ENCODE measurements at places on chromosomes 5 and 9.
A peak's percentile ranks its signal among the peaks of the same experiment; 100 is the strongest.

DNA sequence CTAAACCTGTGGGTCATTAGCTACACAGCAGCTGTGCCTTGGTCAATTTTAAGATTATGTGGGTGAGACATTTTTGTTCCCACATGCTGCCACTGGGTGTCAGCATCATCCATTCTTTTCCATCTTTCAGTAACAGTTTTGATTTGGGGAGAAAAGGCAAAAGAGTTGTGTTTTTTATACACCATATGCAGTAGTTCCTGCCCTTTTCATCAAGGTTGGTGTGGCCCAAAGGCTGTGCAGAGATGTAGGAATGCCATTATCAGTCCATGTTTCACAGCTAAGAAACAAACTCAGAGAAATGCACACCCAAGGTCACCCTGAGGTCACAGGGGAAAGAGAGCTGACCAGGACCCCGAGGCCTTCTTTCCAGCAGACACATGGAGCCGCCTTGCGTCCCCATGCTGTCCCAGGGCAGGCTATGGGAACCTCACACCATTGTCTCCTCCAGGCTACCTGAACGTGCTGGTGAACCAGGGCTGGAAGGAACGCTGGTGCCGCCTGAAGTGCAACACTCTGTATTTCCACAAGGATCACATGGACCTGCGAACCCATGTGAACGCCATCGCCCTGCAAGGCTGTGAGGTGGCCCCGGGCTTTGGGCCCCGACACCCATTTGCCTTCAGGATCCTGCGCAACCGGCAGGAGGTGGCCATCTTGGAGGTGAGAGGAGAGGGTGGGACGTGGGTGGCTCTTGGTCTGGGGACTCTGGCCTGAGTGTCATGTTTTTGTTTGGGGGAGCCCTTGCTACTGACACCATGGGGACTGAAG, 27.8 kb upstream of the GRPEL2 start:
- no peak for DNase-seq

GRCh38 chr9:36949466-36949865, 84.6 kb downstream of the PAX5 start:
- DNase-seq = no peak

DNA sequence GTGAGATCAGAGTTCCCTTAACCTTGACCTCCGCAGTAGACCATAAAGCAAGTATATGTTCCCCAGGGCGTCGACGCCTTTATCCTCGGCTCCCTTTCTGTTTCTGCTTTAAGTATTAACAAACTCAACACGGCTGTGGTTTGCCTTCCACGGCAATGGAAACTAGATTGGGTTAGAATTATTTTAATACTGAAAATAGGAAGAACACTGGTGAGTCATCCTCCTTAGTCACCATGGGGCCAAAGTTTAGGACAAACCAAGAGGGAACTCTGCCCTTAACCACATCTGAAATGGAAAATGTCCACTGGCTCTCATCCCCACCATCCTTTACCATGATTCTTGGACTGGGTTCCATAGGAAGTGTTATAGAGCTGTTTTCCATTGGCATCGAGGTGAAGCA, 386.1 kb downstream of the ACTL7B start:
- DNase-seq = no peak

DNA sequence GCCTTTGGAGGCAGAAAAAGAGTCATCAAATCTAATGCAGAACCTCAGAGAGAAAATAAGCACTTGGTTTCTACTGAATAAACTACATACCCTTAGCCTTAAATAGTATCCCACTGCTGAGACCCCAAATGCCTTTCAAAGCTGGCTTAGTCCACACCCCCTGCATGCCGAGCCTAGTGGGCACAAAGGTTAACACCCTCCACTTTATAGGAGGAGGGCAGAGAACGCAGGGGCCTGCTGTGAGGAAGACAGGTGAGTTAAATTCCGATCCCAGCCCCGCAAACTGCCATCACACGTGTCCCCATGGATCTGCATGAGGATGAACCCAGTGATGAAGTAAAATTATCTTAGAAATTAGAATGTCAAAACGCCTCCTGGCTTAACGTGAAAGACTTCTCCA, 19.5 kb upstream of the HSD17B3 start:
- no peak for DNase-seq

DNA sequence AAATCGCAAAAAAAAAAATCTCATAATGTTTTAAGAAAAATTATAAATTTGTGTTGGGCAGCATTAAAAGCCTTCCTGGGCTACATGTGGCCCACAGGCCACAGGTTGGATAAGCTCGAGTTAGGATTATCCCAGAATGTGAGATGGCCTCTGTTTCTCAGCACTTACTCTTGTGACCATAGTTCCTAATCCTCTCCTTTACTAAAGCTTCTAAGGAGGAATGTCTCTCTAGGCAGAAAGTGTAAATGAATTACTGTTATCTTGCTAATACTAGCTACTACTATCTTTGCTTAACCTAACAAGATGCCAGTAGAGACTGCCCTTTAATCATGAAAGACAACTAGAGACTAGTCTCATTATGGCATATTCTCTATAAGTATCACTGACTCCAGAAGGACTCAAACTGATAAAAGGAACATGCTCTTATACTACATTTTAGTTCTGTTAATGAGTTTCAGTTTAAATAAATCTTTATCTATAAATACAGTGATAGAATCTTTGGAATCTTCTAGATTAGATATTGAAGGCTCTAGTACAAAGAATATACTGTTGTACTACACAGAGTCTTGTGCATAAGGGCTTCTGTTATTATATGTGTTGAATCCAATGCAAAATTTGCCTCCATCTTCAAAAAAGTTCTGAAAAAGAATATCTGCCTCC, 13.8 kb downstream of the INVS start:
- no peak for DNase-seq

- DNase-seq = no peak
Measured at GRCh38 chr9:14057368-14058324, 256.3 kb downstream of the NFIB start.

GRCh38 chr5:127343313-127343712, 52.7 kb downstream of the MEGF10 start:
- DNase-seq = no peak

DNA sequence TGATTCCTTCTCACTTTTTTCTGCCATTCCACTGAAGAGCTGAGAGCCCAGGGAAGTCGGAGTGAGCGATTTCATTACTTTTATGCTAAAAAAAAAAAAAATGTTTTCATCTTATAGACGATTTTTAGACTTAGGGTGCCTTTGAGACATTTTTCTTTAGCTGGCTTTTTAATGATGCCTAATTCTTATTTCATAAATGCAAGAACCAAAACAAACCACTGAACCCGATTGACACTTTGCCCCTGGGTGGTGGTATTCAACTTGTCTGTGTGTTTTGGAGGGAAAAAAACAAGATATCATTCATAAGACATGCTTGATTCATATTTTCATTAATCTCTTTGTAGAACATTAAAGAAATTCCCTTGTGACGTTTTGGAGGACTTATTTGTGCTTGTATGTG, 2.4 kb downstream of the TLE4 start:
- no peak for DNase-seq

DNA sequence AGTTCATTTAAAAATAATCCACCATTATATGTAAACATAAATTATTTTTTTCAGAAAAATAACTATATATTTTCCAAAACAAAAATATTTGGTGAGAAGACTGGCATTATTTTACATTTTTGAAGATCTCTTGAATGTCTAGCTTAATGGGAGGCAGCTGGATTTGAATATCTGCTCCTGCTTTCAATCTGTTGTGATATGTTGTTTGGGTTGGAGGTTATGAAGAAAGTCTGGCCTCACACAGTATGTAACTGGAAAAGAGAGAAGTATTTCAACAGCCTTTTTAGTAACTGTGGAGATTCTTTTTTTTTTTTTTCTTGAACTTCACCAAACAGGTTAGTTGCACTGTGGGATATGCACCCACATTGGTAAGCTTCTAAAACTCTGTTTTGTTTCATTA, 84.7 kb upstream of the SLIT3 start:
- no peak for DNase-seq

DNA sequence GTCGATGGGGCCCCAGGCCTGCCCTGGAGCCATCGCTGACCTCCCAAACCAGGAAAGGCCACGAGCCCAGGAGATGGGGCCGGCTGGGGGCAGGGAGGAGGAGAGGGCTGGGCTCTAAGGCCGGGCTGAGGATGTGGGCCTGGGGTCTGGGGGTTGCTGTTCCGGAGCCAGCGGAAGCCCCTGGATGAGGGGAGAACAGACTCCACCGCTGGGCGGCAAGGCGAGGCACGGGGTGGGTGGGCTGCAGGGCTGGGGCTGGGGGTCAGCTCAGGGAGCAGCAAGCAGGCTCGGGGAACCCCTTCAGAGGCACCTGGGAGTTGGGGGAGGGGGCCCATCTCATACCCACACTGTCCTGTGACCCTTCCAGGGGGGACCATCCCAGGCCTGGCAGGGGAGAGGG, 11.7 kb downstream of the LCN12 start:
- no peak for DNase-seq

GRCh38 chr9:104143550-104143910, 49.4 kb downstream of the SMC2 start:
- no peak for DNase-seq

- DNase-seq = no peak
Measured at GRCh38 chr5:146640285-146640896, 124.4 kb upstream of the GPR151 start.

DNA sequence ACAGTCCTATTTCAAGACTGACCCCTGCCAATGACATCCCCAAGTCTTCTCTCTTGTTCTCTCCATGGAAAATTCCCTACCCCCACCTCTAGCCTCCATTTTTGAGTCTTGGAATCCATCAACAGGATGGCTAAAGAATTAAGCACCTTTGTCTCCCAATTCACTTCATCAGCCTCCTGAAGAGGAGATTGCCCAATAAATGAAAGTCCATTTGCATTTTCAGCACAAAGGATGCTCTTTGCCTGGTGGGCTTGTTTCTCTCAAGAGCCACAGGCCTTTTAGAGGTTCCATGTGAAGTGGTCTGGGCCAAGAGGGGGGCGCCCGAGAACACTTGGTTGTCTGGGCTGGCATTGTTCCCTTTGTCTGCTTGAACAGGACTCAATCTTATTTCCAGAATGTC, 12.6 kb downstream of the HSD17B3 start:
- no peak for DNase-seq

GRCh38 chr9:127293767-127294166, 29.2 kb downstream of the GARNL3 start:
- DNase-seq = no peak

DNA sequence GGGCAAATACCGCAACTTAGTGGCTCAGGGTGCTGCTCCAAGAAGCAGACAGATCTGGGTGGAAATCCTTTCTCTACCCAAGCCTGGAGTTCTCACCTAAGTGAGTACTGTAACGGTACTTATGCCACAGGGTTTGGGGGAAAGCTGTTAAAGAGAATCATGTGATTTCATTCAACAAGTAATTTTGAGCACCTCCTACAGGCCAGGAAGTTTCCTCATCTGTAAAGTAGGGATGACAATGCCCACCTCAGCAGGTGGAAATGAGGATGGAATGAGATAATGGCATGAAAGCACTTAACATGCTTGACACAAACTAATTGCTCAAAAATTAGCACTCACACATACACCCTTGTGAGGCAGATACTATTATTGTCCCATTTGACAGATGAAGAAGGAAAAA, 114.1 kb downstream of the JAKMIP2 start:
- no peak for DNase-seq

DNA sequence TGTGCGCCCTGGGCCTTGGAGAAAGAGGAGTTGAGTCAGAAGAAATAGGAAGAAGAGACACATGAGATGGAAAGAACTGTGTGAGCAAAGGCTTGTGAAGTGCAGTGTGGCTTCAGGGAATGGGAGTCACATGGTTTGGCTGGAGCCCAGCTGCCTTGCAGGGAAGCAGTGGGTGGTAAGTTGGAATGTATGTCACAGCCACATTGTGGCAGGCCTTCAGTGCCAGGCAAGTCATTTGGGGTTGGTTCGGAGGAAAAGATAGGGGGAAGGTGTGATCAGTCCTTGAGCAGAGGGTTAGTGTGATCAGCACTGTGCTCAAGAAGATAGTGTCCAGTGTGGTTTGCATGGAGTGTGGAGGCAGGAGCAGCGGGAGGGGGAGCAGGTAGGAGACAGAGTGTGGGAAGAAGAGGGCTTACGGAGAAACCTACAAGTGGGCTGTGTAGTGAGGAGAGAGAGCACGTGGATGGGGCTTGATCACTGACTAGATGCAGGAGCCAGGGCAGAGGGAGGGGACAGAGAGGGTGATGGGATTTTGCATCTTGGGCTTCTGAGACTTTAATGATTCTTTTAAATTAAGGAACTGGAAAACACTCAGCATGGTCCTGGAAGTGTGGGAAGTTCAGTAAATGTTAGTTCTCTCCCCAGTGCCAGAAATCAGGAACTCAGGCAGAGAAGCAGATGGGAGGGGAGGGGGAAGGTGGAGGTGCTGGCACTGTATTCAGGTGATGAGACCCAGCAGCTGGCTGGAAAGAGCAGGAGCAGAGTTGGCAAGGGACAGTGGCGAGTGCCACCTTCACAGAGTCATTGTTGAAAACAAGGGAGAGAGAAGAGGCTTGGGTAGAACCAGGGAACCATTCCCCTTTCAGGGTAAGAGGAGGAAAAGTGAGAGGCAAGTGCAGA, 46.6 kb downstream of the ARHGAP26 start:
- DNase-seq = no peak

DNA sequence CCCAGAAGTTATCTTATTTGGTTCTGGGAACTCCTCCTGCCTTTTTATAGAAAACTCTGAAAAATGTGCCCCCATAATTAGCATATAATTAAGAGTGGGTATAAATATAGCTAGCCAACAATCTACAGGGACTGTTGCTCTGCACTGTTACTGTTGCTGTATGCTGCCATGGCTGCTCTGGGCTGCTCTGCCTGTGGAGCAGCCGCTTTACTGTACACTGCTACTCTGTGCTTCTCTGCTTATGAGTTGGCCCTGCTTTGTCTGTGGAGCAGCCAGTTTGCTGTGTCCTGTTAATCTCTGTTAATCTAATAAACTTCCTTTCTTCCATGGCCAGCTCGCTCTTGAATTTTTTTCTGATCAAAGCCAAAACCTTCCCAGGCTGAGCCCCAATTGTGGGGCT, 2244.0 kb upstream of the ACO1 start:
- DNase-seq = no peak

DNA sequence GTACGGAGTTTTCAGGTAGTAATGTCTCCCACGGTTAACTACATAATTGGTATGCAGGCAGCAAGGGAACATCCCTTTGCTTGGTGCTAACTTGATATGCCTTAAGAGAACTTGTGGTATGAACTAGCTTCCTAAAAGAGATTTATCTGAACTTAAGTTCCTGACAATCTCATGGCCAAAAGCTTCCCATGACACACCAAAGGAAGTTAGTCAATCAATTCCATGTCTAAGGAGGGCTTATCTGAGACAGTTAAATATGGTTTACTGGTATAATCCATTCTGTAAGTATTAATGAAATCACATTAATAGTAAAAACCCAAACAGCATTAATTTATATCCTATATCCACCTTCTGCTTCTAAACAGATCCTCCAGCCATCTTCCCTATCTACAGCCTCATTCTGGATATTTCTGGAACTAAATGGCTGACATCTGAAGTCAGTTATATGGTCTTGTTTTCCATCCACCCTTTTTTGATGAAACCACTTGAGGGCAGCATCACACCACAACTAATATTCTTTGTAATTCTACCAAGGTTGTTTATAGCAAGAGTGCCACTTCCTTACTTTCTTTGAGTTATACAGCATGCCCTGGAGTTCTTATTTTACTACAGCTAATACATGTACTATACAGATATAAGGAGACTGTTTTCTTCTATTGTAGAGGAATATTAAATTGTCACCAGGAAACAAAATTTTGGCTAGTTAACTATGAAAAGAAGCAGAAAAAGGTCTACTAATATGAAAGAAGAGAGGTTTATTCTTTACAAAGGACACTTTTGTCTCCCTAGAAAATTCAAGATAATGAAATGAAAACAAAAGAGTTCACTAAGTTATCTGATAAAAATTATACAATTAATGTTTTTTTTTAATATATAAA, 34.7 kb downstream of the SHOC1 start:
- peak; percentile 60 for DNase-seq
